ENCODE measurements at places on chromosomes 4 and X. TPM values are rescaled to one million over a fixed set of nuclear protein-coding genes. Genes with fewer than 3 reads are reported as not detected.

DNA sequence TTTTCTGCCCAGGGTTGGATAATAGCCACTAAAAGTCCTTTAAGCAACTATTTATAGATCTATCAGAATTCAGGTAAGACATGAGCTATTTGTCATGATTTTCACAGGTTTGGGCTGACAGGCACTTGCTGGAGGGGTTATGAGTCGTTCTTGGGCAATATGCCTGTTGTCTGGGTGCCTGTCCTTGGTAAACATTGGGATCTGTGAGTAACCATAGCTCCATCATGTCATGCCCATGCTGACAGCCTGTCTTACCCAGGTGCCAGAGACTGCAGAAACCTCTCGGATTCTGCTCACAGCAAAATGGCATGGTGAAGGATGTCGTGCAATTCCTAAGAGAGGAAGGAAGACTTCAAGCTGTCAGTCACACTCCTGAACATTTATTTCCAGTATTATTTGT is 116.0 kb upstream of the PUDP start:
- no peak for DNase-seq

The GUCY1A1 gene
- 65.4 TPM for polyA plus RNA-seq

The EGFL6 gene
- polyA plus RNA-seq = 66.6 TPM

- DNase-seq = no peak
These were observed 14.1 kb upstream of the SMIM43 start for GRCh38 chr4:121778991-121779628.

The CHRDL1 gene
- 15.0 TPM for polyA plus RNA-seq

The USP17L11 gene
- not detected for polyA plus RNA-seq

DNA sequence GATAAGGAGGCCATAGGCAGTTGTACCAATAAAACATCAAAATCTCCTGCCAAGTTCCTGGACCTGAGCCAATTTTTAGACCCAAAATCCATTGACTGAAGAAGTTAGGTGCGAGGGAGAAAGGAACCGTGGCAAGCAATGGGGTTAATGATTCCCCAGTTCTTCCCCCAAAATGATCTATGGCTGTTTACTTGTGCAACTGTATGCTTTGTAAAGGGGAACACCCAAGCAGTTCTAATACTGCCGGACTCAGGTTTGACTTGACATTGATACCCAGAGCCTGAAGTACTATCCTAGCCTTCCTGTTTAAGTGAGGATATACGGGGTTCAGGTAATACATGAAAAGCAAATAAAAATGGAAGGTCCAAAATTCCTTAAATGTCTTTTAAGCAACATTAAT is 6.7 kb upstream of the EIF4E start:
- no peak for DNase-seq

GRCh38 chr4:123913598-123913997 is 517.0 kb downstream of the SPRY1 start:
- DNase-seq = no peak

DNA sequence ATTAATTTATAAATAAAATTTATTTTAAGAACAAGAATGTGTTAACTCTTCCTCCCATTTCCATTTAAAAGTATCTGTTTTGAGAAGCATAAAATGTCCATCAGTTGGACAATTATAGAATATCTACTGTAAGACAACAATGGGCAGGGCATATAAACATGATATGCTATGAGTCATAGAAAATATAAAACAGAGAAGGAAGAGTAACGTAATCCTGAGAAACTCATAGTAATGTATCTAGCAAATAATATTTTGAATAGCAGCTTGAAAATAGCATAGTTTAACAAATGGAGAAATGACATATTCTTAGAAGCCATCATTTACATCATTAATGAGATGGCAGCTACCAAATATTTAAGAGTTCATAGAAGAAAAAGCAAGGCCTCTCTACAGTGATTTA is 820.3 kb upstream of the PCDH10 start:
- no peak for DNase-seq

GRCh38 chr4:24076811-24077210 is 187.0 kb upstream of the PPARGC1A start:
- no peak for DNase-seq

The PCDH19 gene
- 3.1 TPM for polyA plus RNA-seq

DNA sequence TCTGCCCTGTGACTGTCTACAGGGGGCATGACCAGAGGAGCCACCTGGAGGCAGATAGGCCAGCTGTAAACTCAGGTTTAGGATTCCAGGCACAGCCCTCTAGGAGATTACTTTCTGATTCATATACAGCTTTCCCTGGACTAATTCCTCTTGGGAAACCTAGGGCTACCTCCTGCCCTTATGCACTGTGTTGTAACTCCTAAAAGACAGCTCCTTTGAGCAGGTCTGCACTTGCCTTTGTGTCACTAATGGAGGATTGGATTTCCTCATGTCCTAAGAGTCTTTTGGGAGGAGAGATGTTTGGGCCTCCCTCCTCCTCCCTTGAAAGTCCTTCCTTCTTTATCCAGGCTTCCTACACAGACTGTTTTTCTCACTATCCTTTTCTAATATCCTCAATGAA is 202.0 kb downstream of the PCDH19 start:
- DNase-seq = no peak

The PAGE4 gene
- 0.43 TPM for polyA plus RNA-seq

DNA sequence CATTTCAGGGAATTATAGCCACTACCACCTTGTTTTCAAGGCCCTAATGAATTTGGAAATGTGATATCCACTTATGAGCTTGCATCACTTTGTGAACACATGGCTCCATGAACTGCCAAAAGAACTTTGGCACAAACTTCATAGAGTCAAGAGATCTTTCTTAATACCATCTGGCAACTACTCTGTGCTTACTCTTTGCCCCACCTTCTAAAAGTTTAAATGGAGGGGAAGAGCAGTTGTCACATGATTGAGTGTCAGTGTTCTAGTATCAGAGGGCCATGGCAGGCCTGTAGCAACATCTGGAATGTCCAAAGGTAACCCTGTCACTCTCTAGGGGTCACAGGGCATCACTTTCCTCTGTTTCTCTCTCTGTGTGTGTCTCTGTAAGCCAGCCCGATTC is 2.6 kb upstream of the ADH1B start:
- no peak for DNase-seq

GRCh38 chrX:20270562-20270890 is 3.8 kb upstream of the RPS6KA3 start:
- DNase-seq = no peak

The SHROOM3 gene
- 35.9 TPM for polyA plus RNA-seq

DNA sequence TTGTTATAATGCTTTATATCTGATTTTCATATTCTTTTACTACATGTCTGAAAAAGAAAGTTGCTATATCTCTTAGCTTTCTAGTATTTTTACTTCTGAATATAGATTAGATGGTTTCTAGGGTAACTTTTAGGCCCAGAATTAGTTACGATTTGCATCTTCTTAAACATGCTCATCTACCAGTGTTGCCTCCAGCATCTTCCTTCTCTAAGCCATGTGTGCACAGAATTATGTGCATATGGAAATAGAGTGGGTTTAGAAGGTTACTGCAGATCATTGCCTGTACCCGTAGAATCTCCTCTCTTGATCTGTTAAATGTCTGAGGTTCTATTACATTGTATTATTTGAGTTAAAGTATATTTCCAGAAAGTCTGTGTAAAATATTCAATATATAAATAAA is 2.5 kb upstream of the TDO2 start:
- DNase-seq = no peak

DNA sequence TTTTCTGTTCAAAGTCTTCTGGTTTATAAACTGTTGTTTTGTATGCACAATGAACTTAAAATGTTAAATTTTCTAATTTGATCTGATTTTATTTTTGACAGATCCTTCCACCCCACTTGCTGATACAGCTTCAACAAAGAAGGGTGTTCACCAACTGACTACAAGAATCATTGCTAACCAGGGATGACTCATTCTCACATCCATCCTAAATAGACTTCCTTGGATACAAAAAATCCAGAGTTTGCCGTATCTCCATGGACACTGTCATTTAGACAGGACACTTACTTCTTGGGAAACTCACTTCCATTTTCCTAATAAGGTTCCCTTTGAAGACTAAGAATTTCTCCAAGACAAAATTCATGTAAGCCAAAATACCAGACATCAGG is 111.6 kb upstream of the NWD2 start:
- no peak for DNase-seq

The MGAT4D gene
- not detected for polyA plus RNA-seq

Measured in left renal pelvis (tissue), 4 donors.